ENCODE measurements at places on chromosomes 2 and 18.

GRCh38 chr18:48007955-48008701 is 77.7 kb upstream of the SMAD2 start:
- DNase-seq: peak; percentile 31

- DNase-seq: no peak
Measured at GRCh38 chr2:10848541-10848940, 36.0 kb upstream of the PDIA6 start.

GRCh38 chr18:78612801-78613200 is 366.8 kb upstream of the SALL3 start:
- DNase-seq: no peak

DNA sequence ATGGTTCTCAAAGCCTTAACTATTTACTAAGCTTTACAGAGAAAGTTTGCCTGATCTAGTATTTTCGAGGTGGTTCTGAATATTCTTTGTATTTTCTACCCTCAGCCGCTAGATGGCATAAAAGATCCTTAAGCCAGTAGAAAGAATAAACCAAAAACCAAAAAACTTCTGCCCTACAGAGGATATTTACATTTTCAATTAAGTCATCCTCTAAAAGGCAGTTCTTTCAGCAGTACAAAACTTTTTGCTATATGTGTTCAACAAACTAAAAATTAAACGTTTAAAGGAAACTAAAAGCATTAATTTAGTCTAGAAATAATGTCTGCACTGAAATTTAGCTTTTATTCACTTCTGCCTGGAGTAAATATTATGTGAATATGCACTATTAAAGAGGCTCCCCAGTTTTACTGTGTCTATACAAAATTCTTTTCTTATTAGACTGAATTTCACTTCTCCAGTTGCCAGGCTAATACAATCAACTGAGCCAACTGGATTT is 297.5 kb downstream of the PIEZO2 start:
- no peak for DNase-seq

DNA sequence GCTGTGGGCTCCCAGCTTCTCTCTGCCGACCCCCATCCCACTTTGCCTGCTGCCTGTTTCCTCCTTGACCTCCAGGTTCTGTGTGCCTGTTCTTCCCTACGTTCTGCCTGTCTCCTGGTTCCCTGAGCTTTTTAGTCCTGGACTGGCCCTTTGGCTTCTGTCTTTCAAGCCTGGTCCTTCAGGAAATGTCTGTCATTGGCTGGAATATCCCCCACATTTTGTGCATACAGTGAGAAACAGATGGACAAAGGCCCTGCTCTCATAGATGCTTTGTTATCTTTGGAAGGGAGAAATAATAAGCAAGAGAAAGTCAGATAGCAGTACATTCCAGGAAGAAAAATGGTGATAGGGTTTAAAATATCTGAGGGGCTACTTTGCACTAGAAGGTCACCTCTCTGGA is 5.7 kb downstream of the MGAT5 start:
- no peak for DNase-seq

GRCh38 chr2:43133336-43133707 is 93.1 kb downstream of the ZFP36L2 start:
- no peak for DNase-seq

GRCh38 chr2:127740665-127741288 is 39.5 kb downstream of the SFT2D3 start:
- no peak for DNase-seq

- no peak for DNase-seq
Measured at GRCh38 chr18:34158881-34159690, 65.6 kb downstream of the NOL4 start.

DNA sequence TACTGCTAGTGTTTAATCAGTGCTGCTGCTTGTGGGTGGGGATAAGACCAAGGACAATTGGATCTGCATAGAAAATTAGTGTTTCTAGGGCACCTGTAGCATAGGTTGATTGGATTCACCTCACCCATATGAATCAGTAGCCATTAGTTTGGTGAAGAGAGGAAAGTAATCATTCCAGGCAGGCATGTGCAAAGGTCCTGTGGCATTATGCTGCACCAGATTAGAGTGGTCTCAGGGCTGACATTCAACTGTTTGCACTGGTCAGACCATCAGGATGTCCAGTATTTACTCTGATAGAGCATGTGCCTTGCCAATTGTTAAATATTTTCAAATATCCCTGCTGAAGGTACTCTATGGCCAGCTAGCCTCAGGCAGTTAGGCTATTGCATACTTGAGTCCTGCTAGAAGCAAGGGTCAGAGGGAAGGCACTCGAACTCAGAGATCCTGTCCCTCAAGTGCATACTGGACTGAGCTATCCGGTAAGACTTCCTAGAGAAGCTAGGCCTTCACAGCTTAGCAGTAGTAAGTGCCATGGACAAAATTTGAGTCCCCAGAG is 64.7 kb downstream of the SKA1 start:
- DNase-seq: no peak

- no peak for DNase-seq
Measured at GRCh38 chr2:166230024-166230723, 102.4 kb upstream of the SCN1A start.

DNA sequence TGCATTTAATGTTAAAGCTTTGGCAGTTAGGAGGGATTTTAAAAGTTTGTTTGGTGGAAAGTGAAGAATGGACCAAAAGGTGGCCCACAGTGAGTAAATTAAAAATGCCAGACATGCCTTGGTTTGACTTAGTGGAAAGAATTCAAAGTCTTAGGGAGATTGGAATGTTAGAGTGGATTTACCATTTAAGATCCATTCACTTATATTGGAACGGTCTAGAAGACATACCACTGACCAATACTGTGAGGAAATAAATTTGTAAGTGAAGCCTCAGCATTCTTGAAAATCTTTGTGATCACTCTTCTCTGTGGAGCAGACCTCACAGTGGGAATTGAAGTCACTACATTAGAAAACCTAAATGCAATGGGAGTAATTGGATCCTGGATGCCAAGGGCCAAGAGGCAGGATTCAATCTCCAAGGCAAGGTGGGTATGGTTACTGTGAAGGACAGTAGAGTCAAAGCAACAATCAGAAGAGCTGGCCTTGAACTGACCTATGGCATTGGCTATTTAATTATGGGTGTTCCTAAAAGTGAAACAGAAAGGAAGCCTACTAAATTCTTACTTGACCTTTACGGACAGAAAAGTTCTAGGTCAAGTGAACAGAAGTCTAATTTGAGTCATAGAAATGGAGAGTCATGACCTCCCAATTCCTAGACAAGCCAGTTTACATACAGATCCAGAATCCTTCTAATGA is 40.2 kb upstream of the VRK2 start:
- DNase-seq: no peak

DNA sequence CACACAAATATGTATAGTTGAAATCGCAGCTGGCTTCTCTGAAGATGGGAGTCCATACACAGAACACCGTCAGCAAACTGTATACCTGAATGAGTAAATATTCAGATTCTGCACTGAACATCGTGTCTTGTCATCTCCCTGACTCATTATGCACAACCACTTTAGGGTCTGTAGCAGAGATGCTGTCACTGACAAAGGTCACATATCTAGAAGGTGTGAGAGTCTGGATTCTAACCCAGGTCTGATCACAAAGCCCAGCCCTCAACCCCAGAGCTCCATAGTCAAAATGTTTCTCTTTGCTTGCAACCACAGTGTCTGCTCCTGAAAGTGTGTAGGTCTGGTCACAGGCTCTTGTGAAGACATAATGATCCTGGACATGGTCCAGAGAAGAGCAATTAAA is 78.3 kb upstream of the PAX8 start:
- DNase-seq: no peak

- DNase-seq: no peak
Measured at GRCh38 chr18:56240405-56240804, 398.0 kb downstream of the TXNL1 start.

DNA sequence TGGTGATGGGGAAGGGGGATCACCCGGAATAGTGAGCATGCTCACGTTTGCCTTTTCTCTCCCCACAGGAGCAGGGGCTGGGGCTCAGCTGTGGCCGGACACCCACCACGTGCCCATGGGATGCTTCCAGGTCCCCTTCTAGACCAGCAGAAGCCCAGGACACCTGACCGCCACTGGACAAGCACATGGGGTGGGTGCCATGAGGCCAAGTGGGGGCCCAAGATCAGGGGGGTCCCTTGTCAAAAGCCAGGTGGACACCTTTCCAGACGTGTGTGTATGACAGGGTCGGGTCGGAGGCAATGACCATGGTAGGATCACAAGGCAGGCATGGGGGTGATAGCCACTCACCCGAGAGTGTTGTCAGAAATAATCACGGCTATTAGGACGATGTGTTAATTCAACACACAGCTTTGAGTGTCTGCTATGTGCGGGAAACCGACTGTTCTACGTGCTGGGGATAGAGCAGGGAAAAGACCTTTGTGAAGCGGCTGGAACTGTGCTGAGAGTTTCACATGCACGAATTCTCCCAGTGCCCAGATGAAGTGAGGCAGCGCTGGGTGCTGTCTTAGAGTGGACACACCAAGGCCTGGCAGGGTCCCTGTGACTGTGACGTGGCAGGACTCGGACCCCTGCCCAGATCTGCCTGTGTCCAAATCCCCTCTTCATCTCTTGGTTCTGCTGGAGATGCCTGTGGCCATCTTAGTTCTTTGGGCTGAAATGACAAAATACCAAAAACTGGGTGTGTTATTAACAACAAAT is 244.7 kb downstream of the NDUFA10 start:
- no peak for DNase-seq

- DNase-seq: no peak
Measured at GRCh38 chr2:42901076-42901640, 108.8 kb upstream of the HAAO start.

DNA sequence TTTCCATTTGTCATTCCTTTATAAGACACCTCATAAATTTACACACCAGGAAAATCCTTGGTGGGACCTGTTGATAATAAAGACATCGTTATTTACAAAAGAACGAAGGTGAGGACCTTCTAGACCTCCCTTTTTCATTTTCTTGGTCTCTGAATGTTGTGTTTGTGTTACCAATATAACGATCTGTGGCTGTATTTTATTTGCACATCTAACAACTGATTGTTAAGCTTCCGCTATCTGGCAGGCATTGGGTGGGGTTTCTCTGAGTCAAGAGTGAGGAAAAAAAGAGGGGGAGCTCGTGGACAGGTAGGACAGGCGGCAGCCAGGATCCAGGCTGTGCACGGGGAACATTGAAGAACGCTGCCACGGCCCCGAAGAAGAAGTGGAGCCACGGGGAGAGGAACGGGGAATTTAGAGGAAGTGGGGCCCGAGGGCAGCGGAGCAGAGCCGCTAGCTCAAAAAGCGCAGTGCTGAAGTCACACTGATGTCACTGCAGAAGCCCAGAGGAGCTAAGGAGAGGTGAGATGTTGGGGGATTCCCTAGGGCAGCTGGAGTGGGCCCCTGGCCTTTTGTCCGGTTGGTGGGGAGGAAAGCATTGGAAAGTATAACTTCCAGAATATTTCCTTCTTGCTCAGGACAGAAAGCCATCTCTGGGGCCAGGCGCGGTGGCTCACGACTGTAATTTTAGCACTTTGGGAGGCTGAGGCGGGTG is 20.9 kb upstream of the DNMT3A start:
- peak; percentile 74 for DNase-seq

GRCh38 chr2:56680971-56681631 is 497.3 kb downstream of the CCDC85A start:
- no peak for DNase-seq

GRCh38 chr18:55300421-55300935 is 287.5 kb downstream of the TCF4 start:
- no peak for DNase-seq

DNA sequence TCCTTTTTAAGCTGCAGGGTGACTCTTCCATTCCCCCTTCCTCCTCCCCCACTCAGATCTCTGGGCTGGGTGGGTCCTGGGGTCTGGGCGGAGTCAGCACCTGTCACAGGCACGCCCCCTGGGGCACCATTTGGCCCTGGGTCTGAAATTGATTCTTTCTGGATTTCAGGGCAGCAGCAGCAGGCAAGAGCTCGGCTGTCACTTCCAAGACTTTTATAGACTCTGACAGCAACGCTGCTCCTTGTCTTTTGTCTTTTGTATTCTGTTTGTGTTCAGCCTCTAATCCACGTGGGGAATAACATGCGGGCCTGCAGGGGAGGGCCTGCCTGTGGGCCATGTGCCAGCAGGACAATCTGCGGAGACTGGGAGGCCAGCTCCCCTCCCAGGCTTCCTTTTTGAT is 3.9 kb downstream of the BOD1L2 start:
- no peak for DNase-seq

GRCh38 chr18:56511996-56512395 is 126.4 kb downstream of the TXNL1 start:
- no peak for DNase-seq

DNA sequence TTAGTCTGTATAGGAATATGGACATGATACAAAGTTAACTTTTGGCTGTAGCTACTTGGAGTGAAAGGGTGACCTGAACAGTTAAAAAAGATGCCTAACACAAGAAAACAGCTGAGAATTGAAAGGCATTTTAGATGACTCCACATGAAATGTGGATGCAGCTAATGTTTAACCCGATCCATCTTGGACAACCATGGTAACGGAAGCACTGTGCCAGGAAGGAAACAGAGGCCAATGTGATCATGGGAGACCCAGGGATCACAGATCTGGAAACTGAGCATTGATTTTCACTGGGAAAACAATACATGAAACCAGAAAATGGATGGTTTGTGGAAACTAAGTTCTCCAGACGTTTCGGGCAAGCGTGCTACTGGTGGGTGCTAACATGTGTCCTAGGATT is 669.1 kb downstream of the GALR1 start:
- no peak for DNase-seq

DNA sequence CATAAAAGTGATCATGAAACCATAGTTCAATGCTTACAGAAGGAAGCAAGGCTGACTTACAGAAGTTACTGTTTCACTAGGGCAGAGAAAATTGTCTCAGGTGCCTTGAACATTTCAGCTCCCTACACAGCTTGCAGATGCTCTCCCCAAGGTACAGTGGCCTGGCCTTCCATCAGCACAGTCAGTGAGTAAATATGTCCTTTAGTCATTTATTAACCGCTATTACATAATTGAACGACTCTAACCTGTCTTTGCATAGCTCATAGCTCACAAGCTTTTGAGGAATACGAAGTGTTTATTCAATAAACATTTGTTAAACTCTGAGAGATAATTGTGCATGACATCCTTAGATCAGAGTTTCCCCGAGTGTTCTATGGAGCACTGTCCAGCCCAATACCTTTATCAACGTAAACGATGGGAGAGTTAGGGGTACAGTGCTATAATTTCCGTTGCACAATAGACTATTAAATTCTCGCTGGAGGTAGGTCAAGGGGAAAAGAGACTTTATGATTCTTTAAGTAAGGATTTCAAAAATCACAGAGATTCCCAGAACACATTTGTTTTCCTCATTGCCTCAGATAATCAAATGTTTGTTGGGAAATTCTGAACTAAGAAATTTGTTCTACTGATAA is 677.8 kb downstream of the TSN start:
- no peak for DNase-seq

GRCh38 chr2:112290088-112290487 is 14.7 kb downstream of the ZC3H6 start:
- DNase-seq: no peak

- no peak for DNase-seq
Measured at GRCh38 chr2:29655391-29656086, 265.8 kb downstream of the ALK start.

GRCh38 chr2:124267794-124268193 is 242.7 kb downstream of the CNTNAP5 start:
- no peak for DNase-seq
